Hematopoietic multipotent progenitor cell treated with erythropoietin and hydrocortisone succinate and interleukin-3 and kit ligand, for 4 days (in vitro differentiated cells): ENCODE measurements at places on chromosomes 13 and 19.

DNA sequence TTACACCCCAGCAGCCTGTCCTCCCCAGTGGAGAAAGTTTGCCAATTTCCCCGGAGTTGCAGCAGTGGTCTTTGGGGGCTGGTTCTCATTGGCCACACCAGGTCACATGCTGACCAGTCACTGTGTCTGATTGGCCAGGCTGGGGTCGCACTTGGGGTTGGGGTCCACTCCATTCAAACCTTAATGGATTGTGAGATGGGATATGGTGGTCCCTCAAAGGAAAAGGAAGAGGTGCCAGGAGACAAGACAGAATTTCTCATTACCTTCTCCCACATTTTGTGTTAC, 3.4 kb downstream of the PPM1N start:
- DNase-seq: no peak

DNA sequence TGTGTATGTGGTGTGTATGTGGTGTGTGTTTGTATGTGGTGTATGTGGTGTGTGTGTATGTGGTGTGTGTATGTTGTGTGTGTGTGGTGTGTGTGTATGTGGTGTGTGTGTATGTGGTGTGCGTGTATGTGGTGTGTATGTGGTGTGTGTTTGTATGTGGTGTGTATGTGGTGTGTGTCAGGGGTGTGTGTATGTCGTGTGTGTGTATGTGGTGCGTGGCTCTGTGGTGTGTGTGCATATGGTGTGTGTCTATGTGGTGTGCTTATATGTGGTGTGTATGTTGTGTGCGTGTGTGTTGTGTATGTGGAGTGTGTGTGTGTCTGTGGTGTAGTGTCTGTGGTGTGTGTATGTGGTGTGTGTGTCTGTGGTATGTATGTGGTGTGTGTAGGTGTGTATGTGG, 62.5 kb upstream of the MEDAG start:
- DNase-seq: no peak

GRCh38 chr13:73364736-73365135, 305.9 kb downstream of the KLF5 start:
- DNase-seq: no peak

DNA sequence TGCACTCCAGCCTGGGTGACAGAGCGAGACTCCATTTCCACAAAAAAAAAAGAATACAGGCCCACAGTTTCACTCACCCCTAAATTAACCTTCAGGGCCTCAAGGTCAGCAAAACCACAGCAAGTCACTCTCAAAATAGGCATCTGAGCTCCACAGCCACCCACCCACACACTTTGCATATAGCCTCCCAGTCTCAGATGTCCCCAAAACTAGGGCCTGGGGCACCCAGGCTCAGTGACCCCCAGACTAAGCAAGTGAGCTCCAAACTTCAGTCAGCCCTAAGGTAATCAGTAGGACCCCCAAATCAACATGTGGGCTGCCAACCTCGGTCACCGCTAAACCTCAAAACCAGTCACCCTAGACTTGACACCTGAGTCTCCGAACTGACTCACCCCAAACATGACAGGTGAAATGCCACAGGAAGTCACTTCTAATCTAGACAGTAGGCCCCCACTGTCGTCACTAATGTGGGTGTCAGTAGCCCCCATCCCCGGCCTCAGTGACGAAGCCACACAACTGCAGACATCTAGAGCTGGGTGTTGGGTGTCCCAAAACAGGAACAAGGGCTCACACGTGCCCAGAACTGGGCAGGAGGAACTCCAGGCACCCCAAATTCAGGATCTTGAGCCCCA, 13.9 kb downstream of the RABAC1 start:
- no peak for DNase-seq

DNA sequence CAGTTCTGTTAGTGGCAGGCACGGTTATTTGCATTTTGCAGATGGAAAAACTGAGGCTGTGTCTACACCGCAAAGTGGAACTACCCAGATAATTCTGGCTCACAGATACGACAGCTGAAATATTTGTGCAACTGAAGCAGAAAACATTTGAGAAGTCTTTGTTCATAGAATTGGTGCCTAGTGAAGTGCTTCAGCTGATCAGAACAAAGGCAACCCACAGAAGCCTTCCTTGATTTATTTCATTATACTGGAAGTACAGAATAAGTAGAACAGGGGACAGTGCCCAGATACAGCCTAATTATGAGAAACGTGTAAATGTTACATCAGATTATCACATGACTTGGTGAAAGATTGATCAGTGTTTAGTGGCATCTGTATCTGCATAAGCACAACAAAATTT, 73.4 kb upstream of the RAP2A start:
- no peak for DNase-seq

GRCh38 chr19:10747271-10747670, 29.4 kb downstream of the DNM2 start:
- no peak for DNase-seq

DNA sequence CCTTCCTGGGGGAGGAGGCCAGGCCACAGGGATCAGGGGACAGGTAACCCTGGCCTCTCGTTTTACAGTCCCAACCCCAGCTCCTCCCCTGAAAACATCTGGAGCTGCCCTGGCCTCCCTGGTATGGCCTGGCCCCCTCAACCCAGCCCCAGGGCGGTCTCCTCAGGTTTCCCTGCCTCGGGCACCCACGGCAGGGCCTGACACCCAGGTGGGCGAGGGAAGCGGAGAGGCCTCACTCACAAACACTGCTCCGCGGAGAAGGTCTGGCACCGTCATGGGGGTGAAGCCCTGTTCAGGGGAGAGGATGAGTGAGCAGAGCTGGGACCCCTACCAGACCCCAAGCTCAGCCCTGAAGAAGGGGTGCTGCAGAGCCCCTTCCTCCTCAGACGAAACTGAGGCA, 6.5 kb upstream of the CCER2 start:
- DNase-seq: no peak

GRCh38 chr19:32257326-32258073, 87.9 kb upstream of the ZNF507 start:
- DNase-seq: no peak
